Psoas muscle (tissue), 8 donors: ENCODE measurements at places on chromosomes 12 and 14. TPM values are rescaled to one million over a fixed set of nuclear protein-coding genes. Genes with fewer than 3 reads are reported as not detected.

DNA sequence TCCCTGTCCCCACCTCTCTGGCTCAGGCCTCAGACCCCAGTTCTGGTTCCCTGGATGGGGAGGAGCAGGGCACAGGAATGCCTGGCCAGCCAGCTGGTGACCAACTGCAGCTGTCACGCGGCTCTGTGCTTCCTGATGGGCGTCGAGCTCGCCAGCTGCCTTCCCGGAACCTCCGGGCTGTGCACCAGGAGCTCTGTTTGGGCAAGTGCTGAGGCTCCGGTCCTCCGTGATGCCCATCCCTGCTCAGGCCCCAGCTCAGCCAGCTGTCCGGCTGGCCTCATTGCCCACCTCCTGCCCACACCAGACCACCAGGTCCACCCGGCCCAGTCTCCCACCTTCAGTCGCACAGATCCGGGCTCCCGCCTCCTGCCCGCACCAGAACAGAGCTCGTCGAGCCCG, 4.8 kb downstream of the IFFO1 start:
- H3K4me3 ChIP-seq: peak overlapping the region; percentile 95
- peak overlapping the region; percentile 100 for H3K27ac ChIP-seq
- H3K27me3 ChIP-seq: no peaks in the 10 kb centered on the region
- H3K4me1 ChIP-seq: peaks cover 49% of the 10 kb centered on the region

Gene SLC39A5
- total RNA-seq: not detected

Gene NOVA1
- total RNA-seq: 2.5 TPM

- no peak overlapping the region for H3K27ac ChIP-seq
- no peaks in the 10 kb centered on the region for H3K27me3 ChIP-seq
Observed at GRCh38 chr12:90305379-90305778, 596.7 kb upstream of the ATP2B1 start.

Gene LRRC10
- not detected for total RNA-seq
